ENCODE measurements at places on chromosomes 13 and 19.

DNA sequence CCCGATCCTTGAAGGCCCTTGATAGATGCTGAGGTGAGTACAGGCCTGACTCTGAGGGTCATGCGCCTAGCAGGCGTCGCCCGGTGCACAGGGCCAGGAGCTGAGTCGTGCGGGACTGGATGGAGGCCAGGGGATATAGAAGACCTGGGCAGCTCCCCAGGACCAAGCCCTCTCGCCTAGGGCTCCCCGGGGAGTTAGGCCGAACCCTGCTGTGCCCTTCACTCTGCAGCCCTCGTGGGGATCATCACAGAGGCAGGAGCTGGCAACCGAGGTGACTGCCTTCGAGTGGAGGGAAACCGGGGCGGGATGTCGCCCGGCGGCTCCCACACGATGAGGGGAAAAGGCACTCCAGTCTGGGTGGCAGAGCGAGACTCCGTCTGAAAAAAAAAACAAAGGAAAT, 11.7 kb downstream of the CSNK1G2 start:
- no peak for DNase-seq

DNA sequence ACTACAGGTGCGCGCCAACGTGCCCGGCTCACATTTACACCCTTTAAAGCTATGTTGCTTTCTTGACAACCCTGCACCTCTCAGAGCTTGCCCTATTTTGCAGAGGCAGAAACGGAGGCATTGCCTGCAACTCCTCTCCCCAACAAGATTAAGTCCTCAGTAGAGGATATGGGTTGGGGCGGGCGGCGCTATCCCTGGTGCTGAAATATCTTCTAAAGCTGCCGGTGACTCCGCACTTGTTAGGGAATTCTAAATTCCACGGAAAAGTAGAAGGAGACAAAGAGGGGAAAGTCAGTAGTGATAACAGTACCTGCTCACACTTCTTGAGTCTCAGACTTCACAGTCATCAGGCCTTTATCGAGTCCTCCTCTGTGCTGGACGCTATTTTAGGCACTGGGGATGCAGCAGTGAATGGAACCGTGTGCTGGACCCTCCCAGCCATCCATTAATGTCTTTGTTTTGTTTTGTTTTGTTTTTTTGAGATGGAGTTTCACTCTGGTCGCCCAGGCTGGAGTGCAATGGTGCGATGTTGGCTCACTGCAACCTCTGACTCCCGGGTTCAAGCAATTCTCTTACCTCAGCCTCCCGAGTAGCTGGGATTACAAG, 18.0 kb downstream of the SLC5A5 start:
- DNase-seq, result no peak

DNA sequence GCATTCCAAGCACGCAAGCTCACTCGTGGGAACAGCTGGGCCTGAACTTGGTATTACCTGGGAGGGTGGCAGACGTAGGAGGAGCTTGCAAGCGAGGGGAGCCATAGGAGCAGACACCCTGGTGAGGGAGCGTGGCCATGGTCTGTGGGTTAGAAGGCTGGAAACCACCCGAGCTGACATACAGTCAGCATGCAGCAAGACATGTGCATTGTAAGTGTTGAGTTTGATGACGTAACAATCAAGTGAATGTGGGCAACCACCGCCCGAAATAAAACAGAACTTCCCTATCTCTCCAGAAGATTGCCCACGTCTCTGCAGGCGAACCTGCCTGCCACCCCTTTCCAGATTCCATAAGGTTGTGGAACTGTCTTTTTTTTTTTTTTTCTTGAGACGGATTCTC, 26.8 kb downstream of the UBXN6 start:
- no peak for DNase-seq

- DNase-seq, result peak; percentile 49
Measured at GRCh38 chr13:113758651-113759524, at the start of gene TMEM255B. Gene TMEM255B (plus strand): TSS chr13:113759226. CDS start chr13:113759270, 44 bp downstream.

GRCh38 chr13:34421858-34422475, 520.1 kb upstream of the NBEA start:
- no peak for DNase-seq

GRCh38 chr19:13033819-13034611, 38.7 kb downstream of the NFIX start:
- no peak for DNase-seq

- DNase-seq, result no peak
Measured at GRCh38 chr19:31253526-31254179, 95.6 kb downstream of the TSHZ3 start.

DNA sequence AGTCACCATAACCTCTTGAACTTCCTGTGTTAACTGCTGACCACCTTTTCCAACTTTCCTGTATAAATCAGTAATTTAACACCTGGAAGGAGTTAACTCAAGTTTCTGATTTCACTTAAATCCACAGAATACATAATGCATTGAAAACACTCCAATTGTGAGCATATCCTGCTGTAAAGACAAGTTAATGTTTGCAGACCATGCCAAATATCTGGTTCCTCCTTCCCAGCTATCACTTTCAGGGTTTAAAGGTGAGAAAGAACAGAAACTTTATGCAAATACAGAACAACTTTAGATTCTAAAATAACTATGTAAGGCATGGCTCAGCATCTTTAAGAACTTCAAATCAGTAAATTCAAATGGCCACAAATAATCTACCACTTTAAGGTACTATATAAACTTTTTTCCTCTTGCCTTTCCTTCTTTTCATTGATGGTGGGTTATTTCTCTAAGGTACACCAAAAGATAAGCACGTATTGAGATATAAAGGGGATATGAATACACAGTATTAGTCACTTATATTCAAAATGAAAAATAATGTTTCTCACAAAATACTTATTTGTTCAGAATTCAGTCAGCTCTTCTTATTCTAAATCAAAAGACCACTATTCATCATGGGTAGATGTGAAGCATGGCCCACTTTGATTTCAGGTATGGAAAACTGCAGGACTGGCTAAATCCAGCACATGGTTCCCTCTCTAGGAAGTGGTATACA, 6.6 kb upstream of the TPTE2 start:
- DNase-seq, result no peak

GRCh38 chr19:17579661-17580244, 24.3 kb downstream of the COLGALT1 start:
- no peak for DNase-seq

- no peak for DNase-seq
Measured at GRCh38 chr19:15104003-15104402, 3.2 kb upstream of the SYDE1 start.

DNA sequence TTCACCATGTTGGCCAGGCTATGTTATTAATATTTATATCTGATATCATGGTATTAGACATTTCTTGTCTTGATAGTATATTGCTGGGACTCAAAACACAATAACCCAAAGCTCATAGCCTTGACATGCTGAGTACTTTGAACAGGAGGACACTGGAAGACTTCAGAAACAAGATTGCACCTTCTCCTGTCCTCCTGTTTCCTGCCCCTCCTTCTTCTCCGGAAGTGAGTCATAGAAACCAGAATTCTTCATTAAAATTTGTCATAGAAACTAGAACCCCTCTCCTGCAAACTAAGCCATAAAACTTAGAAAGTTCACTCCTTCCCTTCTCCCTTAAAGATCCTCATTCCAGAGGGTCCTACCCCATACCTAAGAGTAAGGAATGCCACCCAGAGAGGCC, 400.2 kb downstream of the SLITRK5 start:
- DNase-seq, result no peak
